ENCODE measurements at places on chromosomes 1 and 21.

- no peak for DNase-seq
Observed at GRCh38 chr1:87392248-87393192, 63.8 kb downstream of the LMO4 start.

GRCh38 chr21:23531444-23531843, 2075.8 kb downstream of the MRPL39 start:
- DNase-seq: no peak

DNA sequence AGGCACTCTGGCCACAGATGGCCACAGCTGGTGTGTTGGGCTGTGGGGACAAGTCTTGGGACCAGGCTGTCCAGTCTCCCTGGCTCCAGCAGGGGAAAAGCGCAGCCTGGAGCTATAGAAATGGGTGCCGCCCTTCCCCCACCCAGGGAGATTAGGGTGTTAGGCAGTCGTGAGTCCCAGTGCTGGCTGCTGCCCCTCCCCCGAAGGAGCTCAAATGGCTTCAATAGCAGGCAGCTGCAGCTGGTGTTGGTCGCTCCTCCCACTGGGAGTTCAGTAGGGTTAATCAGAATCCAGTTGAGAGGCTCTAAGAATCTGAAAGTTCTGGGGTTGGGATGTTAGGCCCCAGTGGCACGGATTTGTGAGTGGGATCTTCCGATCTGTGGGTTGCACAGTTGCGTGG, 595.6 kb upstream of the PKN2 start:
- DNase-seq: no peak

- DNase-seq: no peak
Observed at GRCh38 chr1:200704986-200705500, 33.6 kb upstream of the CAMSAP2 start.

DNA sequence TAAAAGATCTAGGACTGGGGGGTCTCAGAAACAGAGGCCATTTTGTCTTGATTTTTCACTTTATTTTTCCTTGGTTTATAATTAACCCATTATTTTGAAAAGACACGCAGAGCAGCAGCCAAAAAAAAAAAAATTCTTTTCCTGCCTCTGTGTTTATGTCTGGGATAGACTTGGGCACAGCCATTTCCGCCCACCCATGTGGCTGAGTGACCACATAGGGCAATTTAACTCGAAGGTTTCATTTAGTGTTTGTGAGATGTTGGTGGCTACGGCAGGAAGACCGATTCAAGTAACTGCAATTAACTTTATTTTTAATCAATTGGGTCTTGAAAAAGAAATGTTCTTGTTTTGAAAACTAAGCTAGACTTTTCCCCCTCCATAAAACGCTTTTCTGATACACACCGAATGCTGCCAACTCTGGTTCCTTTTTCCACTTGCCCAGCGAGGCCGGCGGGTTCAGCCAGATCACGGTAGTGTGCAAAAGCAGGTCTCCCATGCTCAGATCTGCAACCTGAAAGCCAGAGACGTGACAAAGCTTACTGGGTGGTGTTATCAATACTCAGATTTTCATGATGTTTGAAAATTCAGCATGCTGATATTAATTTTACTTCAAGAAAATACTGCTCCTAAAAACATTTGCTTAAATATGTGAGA, 97.4 kb upstream of the KRTAP19-8 start:
- DNase-seq: no peak

DNA sequence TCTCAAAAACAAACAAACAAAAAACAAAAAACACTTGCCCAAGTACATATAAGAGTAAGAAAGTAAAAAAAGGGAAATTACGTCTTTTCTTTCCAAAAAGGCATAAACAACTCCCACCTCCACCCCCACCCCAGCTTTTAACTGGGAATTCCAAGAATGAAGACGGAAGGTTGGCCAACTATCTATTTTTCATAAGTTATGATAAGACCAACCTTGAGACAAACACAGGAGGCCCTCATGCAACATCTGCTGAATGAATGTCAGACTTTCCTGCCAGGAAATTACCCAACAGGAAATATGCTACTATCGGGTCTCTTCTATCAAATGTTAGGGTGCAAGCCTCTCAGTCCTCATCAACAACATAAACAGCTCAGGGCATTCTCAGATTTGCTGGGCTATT, 1.9 kb downstream of the BSDC1 start:
- DNase-seq: no peak

DNA sequence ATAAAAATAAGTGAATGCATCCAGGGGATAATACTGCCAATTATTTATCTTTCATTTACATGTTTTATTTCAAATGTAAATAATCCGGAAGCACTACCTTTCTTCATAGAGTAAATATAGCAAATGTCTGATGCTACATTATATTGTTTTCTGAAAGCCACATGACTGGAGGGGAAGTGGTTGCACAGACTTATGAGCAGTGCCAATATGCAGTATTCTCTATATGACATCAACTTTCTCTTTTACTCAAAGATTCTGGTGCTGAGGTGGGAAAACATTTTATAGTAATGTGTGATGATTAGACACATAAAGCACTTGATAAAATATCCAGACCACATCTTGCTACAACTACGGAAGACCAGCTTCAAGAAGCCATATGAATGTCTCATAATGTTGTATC, 314.7 kb downstream of the NEGR1 start:
- no peak for DNase-seq

DNA sequence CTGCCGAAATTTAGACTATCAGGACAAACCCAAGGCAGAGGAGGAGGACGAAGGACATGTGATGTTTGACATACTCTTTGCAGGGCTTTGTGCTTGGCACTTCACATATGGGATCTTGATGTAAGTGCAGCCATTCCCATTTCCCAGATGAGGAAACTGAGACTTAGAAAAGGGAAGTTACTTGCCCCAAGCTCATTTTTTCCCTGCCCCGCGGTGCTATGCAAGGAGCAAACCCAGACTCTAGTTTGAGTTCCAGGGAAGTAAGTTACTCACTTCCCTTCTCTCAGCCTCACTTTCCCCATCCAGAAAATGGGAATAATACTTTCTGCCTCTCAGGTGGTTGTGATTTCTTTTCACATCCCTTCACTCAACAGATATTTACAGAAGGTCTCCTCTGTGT, 4.5 kb upstream of the FOXO6 start:
- DNase-seq: no peak

- DNase-seq: no peak
Observed at GRCh38 chr1:110220324-110220723, 10.2 kb downstream of the KCNC4 start.

DNA sequence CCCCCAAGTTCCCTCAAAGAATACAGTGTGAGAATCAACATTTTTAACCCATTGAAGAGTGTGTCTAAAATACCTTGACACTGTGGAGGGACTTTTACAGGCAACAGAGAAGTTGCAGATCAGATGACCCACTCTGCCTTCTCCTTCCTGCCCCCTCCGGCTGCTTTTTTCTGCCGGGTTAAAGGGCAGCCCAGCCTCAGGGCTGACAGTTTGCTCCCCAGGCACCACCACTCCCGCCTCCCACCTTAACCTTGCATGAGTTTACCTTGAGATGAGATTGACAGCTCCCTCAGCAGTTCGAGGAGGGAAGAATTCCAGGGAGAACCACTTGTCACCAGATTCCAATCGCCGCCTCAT, 3.2 kb downstream of the MTHFR start:
- no peak for DNase-seq

All from NCI-H1092 (cell line).